ENCODE measurements at places on chromosomes 3 and 15. TPM values are rescaled to one million over a fixed set of nuclear protein-coding genes. Genes with fewer than 3 reads are reported as not detected.

IL5RA gene
- total RNA-seq = not detected

RHOV gene
- not detected for total RNA-seq

CPA3 gene
- 1.0 TPM for total RNA-seq

PIERCE2 gene
- 10.7 TPM for total RNA-seq

KY gene
- 1.8 TPM for total RNA-seq

FOXB1 gene
- not detected for total RNA-seq

GATM gene
- 21.3 TPM for total RNA-seq

BHLHE40 gene
- total RNA-seq = 22.7 TPM

OXTR gene
- total RNA-seq = not detected

PPARG gene
- total RNA-seq = 6.8 TPM

PLSCR5 gene
- total RNA-seq = not detected

ZNF106 gene
- 655 TPM for total RNA-seq

CPOX gene
- total RNA-seq = 7.1 TPM

ZSCAN29 gene
- total RNA-seq = 26.2 TPM

SLC28A1 gene
- total RNA-seq = 1.9 TPM

SPTSSB gene
- 1.2 TPM for total RNA-seq

TXNRD3 gene
- 9.6 TPM for total RNA-seq

ROBO2 gene
- total RNA-seq = 0.19 TPM

CACNA2D3 gene
- 13.5 TPM for total RNA-seq

DNA sequence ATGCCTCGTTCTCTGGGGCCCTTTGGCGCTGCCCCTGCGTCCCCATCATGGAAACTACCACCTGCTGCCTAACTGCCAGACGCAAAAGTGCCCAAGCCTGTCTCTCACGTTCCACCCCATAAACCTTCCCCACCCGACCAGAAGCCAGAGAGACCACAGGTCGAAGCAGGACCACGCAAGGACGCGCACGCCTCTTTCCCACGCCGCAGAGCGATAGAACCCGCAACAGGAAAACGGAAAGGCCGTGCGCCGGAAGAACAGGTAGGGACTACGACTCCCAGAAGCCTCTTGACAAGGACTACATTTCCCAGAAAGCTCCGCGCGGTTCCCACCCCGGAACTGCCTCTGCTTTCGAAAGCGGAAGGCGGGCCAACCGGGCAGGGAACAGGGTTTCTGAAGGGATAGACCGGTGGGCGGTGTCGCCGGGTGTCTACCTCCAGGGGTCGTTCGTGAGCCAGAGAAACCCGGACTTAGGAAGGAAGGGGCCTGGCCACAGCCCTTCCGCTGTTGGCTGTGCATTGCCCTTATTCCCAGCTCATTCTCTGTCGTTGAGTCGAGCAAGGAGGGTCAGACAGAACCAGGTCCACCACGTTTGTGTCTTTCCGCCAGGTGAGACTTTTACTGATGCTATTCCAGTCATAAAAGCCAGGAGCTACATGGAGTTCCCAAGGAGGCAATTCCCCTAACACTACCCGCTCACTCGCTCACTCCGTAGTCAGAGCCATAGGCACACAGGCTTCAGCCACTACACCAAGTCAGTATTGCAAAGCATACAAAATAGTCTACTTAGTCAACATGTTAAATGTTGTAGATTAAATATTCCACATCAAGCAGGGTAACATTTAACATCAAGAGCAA lies 56.6 kb upstream of the ZBTB38 start:
- peak; percentile 99 for DNase-seq

DNA sequence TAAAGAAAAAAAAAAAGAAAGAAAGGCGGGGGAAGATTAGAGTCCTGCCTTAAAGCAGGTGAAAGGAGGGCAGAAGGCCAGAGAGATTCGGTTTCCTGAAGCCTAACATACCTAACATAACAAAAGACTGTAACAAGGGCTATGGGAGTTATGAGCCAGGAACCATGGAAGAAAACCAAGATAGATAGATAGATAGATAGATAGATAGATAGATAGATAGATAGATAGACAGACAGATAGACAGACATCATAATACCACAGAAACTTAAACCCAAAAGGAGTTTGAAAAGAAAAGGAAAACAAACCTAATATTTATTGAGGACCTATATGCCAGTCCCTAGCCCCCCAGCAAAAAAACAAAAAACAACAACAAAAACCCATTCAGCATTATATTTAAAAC lies 2.3 kb upstream of the FYCO1 start:
- no peak for DNase-seq

DNA sequence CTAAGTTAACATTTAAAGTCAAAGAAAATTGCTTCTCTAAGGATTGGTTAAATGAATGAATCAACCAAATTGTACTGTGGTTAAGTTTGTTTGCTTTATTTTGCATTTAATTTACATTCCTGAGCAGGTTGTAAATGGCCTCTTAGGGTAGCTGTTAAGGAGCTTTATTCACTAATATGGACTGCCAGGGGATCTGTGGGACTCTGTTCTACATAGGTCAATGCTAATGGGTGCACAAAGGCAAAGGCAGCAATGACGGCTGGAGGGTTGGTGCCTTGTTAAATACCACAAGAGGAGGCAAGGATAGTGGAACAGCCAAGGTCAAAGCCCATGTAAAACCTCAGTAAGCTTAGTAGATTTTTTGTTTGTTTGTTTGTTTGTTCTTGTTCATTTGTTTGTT lies 89.3 kb upstream of the P2RY1 start:
- no peak for DNase-seq

- no peak for DNase-seq
Measured at GRCh38 chr15:60035344-60035743, 31.2 kb downstream of the FOXB1 start.

DNA sequence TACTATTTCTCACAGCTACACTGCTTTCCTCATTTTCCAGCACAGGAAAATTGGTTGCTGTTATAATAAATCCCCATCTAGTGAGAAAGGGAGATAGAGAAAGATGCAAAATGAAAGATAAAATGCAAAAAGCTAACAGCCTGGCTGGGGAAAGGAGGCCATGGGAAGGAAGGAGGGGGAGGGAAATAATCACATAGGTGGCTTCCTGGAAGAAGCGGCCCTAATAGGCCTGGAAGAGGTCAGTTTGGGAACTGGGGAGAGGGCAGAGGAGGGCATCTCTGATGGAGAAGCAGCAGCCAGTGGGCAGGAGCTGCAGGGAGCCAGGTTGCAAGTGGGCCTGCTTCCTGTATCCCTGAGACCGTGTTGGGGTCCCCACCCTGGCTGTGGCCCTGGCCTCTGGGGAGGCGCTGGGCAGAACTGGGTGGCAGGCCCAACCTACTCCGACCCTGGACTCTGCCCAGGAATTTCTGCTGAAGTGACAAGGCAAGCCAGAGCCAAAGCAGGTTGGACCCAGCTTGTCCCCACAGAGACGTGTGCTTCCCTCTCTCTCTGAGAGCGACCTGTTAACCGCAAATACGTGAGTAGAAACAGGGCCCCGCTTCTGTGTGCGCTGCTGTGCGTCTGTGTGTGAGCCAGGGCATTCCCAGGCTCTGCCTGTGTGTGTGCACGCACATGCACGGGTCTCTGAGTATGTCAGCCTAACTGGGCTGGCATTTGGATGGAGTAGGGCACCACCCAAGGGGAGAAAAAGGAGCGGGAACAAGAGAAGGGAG lies 1.9 kb downstream of the SLC28A1 start:
- no peak for DNase-seq

GRCh38 chr3:24242012-24242698 lies 252.5 kb downstream of the THRB start:
- no peak for DNase-seq

DNA sequence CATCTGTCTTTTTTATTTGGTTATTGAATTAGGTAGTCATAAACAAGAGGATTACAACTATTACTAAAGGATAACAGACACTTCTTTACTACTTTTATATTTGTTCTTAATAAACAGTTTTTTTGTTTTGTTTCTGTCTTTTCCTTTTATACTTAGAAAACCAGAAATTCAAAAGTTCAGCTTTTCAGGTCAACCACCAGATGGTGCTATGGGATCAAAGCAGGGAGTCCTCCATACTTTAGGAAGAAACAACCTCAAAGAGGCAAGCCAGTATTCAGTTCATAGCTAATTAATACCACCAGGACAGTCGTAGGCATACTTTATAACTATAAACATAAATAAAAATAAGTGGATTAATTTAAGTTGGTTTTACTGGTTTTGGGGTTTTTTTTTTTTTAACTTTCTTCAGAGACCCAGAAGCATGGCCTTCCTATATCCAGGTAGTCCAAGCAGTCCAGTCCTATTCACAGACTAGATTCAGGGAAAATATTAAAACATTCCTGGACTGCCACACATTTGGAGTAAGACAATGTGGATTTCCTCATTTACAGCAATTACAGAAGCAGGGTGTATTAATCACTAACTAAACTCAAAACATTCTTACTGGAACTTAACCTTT lies 16.0 kb upstream of the EID1 start:
- DNase-seq = no peak

DNA sequence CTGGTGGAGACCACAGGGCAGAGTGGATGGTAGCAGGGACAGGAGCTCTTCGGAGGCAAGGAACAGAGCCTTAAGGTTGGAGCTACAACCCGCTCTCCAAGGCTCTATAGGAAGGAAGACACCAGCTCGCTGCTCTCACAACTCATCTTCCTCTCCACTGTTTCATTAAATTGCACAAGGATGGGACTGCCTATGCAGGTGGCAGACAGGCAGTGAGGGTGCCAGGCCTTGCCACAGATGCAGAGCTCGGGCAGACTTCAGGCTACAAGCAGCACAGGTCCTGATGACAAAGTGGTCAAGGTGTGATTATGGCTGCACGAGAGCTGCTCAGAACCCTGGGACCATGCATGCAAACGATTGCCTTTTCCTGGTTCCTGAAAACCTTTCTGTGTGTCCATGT lies 144.6 kb downstream of the FOXP1 start:
- DNase-seq = no peak

GRCh38 chr15:42401544-42402454 lies 42.5 kb downstream of the CAPN3 start:
- no peak for DNase-seq

DNA sequence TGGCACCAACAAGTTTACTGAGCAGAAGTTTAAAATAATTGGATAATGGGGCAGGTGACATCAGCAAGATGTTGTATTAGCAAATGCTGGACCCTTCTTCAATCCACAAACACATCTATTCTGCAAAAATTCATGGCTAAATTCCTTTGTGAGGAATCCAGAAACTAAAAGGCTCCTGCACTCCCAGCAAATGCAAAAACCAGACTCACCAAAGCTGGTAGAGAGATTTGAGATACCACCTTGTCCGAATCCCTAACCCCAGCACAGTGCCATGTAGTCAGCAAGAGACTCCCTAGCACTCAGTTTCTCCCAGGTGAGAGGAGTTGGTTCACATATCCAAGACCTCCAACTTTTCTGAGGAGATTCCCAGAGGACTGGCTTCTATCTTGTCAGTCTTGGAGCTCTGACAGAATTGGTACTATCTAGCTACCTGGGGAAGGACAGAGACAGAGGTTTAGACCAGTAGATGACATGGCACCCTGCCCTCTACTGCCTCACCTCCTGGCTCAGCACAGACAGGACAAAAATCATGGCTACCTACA lies 21.8 kb downstream of the GREM1 start:
- DNase-seq = no peak

DNA sequence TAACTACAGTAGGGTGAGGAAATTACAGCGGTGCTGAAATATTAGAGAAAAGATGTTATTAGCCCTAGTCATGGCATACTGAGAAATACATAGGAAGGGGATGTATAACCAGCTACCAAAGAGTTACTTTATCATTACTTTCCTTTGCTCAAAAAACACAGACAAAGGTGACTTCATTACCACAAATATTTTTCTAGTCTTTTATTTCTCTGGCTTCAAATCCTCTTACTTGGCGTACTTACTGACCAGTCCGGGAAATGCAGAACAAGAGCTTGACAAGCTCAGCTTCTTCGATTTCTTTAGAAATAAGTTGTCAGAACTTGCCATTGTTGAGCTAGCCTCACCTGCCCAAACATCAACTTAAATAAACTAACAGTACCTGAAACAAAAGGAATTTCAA lies 142.1 kb upstream of the TMCO5A start:
- no peak for DNase-seq

GRCh38 chr15:65423976-65424679 lies 1.4 kb upstream of the IGDCC4 start:
- no peak for DNase-seq

DNA sequence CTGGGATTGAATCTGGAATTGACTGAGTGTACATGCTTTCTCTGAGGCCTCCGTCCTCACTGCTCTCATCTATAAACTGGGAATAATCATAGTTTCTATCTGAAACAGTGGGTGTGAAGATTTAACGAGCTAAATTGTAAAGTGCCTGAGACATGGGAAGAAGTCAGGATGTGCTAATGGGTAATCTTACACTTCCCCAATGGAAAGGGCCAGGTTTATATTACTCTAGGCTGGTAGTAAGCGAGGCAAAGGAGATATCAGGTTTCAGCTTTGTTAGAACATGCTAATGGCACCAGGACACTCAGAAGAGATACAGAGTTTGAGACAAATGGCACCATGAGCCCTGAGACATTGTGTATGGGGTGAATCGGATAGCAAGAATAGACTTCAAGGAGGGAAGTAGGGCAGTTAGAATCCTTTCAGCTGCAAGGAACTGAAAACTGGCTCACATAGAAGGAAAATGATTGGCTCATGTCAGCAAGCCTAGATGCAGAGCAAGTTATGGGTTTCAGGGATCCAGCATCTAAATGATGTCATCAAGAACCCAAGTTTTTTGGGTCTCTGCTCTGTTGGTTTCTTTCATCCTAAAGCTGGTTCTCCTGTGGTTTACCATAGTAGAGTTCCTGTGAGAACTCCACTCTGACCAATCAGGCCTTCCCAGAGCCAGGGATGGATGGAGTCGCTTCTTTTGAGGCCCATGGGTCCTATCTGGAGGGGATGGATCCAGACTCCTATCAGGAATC lies 21.8 kb downstream of the FLNB start:
- no peak for DNase-seq

- no peak for DNase-seq
Measured at GRCh38 chr3:54901906-54902685, 25.8 kb downstream of the LRTM1 start.

GRCh38 chr3:27729748-27730611 lies 7.9 kb upstream of the EOMES start:
- no peak for DNase-seq

- DNase-seq = no peak
Measured at GRCh38 chr3:127027811-127028548, 45.1 kb downstream of the PLXNA1 start.

- no peak for DNase-seq
Measured at GRCh38 chr15:35379972-35380371, 166.0 kb downstream of the DPH6 start.

- DNase-seq = peak; percentile 49
Measured at GRCh38 chr3:10495003-10495402, 10.4 kb downstream of the ATP2B2 start.

All from psoas muscle (tissue), 8 donors.